Renal cortex interstitium (tissue), 15 donors: ENCODE measurements at places on chromosomes 1 and 21.

DNA sequence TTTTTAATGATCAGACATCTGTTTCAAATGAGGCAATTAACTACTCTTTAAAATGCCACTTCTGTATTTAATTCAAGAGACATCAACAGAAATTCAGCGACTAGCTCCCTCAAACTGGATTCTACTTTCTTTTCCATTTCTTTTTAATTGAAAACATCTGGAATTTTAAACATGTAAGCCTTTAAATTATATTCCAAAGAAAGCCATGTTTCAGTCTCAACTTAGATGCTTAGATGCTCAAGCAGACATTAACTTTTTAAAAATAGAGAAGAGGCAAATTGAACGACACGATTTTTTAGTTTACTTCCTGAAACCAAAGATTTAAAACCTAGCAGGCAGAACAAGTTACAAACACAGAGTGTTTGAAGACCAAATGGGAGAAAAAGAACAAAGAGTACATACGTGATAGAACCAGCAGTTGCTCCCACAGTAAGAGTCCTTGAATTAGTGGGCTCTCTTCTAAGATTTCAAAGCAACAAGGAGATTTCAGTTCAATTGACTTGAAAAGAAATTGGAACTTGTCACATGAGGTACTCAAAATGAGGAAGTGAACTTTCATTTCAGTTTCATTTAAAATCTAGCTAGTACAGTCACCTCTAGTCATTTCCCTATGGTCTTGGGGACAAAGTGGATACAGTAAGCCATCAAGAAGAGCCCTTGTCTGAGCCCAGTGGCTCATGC lies at the start of gene CTSS:
Gene CTSS, minus strand, starts transcription at position 483 of the 681 bp plus-strand sequence. CDS start 1,015 bp downstream, outside the sequence.
- DNase-seq: no peak

DNA sequence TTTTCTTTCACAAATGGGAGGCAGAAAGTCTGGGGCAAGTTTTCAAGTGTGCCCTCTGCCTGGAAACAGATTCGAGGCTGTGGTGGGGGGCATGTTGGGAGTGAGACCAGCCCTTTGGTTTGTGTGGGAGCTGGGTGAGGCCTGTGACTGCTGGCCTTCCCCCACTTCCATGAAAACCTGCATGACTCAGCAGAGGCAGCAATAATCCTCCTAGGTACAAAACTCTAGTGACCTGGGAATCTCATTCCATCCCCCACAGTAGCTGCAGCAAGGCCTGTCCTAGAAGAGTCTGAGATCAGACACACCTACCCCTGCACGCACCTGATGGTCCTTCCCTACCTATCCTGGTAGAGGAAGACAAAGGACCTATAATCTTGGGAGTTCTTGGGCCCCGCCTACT lies 42.1 kb upstream of the KIAA0040 start:
- DNase-seq: no peak

GRCh38 chr21:24222676-24223075 lies 1384.6 kb downstream of the MRPL39 start:
- DNase-seq: no peak

- DNase-seq: no peak
These were observed 475.6 kb upstream of the B3GALT2 start for GRCh38 chr1:193662030-193662429.

- DNase-seq: no peak
These were observed 106.6 kb downstream of the TNNI3K start for GRCh38 chr1:74341702-74342339.

GRCh38 chr1:219518168-219518906 lies 94.6 kb downstream of the ZC3H11B start:
- no peak for DNase-seq

- DNase-seq: no peak
These were observed 43.4 kb downstream of the WDR64 start for GRCh38 chr1:241695246-241696171.

DNA sequence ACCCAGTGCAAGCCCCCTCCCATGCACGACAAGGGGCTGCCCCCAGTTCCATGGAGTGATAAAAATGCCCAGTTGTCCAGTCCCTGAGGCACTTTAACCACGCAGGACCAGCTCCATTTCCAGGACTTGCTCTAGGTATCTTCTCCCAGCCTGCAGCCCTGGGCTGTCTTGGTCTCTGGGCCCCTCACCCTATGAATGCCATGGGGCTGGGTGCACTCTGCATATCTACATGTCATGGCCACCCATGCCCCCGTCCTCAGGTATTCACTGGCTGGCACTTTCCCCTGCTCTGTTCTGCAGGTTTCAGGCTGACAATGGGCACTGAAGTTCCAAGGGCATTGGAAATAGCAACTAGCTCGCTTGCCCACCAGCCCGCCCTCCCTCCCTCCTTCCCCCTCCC lies 19.6 kb upstream of the C1orf174 start:
- no peak for DNase-seq

- DNase-seq: no peak
These were observed 53.0 kb downstream of the PCNT start for GRCh38 chr21:46376856-46377453.

- no peak for DNase-seq
These were observed 53.7 kb downstream of the KCNJ6 start for GRCh38 chr21:37862536-37862935.

DNA sequence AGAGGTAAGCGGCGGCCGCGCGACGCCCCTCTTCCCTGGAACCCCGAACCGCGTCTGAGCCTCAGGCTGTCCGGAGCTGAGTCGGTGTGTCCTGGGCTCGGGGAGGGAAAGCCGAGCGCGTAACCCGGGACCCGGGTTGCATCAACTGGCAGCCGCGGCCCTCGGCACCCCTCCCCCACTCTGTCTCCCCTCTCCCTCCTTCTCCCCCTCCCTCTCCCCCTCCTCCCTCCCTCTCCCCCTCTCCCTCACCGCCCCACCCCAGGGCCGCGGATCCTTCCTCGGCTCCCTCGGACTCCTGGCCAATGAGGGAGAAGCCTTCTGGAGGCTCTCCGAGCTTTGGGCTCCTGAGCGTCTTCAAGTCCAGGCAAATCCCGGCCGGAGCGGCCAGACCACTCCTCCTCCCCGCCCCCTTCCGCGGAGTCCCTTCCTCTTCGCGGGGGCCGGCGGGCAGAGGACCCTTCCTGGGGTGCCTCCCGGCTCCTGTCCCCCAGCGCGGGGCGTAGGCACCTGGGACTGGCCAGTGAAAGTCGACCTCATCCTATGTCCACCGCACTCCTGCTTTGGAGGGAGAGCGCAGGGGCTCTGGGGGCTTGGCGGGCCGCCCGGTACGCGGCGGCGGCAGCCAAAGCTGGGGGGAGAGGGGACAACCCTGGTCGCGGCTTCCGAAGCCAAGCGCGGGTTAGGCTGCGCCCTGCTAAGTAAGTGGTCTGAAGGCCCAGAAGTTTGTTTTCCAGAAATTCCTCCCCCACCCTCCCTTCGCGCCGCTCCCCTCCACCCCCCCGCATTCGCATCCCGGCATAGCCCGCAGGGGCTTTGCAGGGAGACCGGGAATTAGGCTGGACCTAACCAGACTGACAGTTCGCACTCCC lies 850 bp downstream of the SESN2 start:
- peak; percentile 75 for DNase-seq

GRCh38 chr1:173099166-173099565 lies 48.4 kb upstream of the TNFSF18 start:
- DNase-seq: no peak
